ENCODE measurements at places on chromosomes 11 and 22.

- no peak for DNase-seq
Observed at GRCh38 chr11:18408558-18409291, 3.4 kb upstream of the LDHC start.

DNA sequence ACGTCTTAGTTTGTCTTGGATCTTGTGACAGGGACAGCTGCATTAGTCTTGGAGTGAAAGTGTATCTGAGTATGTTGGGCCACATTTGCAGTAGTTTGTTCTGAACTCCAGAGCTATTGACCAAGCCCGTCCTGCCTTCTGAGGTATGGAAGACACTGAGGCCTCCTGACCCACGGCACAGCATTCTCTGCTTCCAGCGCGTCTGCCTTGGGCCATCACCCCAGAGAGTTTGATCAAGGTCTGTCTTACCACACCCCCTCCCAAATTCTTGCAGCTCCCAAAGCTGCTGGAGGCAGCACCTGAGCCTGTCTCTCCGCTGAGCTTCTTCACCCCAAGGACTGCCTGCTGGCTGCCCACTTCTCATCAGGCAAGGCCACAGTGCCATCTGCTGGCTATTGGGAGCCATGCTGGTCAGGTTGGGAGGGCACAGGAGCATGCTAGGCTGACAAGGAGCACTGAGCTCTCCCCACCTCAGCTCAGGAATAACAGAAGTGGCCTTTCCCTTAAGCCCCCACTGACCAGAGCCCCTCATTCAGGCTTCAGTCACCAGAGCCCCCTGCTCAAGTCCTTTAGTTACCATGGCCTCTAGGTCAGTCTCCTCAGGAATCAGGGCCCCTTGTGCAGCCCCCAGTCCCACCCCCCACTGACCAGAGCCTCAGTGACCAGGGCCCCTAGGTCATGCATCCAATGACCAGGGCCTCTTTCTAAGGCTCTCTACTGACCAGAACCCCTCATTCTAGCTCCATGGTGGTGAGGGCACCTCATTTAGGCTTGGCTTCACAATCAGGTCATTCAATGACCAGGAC, 27.2 kb upstream of the SMPD1 start:
- peak; percentile 79 for DNase-seq

DNA sequence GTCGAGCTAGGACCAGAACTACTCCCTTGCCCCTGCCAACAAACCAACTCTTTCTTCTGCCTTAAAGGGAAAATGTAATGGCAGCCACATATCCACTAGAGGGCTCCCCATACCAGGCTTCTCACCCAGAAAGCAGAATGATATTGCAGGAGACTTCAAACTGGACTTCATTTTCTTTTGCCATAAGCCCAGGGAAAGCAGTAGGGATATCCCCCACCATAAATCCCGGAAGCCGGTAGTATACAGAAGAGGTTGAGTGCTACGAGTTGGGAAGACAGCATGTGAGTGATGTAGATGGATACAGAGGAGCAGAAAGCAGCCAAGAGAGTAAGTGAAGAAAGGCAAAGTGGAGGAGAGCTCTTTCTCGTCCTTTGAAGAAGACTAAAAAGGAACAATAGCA, 12.1 kb downstream of the PLAAT5 start:
- DNase-seq: peak; percentile 93

DNA sequence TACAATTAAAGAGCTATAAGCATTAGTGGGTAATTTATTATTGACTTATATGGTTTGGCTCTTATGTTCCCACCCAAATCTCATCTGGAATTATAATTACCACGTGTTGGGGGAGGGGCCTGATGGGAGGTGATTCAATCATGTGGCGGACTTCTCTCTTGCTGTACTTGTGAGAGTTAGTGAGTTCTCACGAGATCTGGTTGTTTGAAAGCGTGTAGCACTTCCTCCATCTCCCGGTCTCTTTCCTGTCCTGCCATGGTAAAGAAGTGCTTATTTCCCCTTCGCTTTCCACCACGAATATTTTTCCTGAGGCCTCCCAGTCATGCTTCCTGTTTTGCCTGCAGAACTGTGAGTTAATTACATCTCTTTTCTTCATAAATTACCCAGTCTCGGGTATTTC, 28.1 kb upstream of the CHORDC1 start:
- DNase-seq: no peak

GRCh38 chr22:39129746-39130145, 22.7 kb downstream of the CBX7 start:
- DNase-seq: no peak

- DNase-seq: no peak
Observed at GRCh38 chr11:32792111-32792947, 2.1 kb downstream of the CCDC73 start.

DNA sequence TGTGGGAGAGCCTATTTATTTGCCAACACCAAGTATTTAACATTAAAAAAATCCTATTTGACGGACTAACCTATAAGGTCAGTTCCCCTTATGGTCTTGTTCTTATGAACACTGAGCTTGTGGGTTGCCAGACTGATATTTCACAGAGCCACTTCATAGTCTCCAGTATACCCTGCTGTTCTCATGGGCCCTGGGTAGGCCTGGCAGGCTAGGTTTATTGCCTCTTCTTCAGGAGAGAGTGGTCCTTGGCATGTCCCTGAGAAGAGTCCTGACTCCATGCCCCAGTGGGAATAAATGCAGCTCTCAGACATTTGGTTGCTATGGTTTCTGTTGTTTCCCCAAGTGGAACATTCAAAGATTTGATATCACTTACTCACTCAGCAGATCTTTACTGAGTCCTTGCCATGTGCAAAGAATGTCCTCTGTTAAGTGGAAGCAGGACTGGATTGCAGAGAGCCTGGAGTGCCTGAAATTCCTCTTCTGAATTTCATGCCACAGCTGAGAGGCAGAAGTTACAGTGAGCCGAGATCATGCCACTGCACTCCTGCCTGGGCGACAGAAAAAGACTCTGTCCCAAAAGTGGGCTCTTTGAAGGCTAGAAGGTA, 15.7 kb downstream of the SLC5A1 start:
- no peak for DNase-seq

DNA sequence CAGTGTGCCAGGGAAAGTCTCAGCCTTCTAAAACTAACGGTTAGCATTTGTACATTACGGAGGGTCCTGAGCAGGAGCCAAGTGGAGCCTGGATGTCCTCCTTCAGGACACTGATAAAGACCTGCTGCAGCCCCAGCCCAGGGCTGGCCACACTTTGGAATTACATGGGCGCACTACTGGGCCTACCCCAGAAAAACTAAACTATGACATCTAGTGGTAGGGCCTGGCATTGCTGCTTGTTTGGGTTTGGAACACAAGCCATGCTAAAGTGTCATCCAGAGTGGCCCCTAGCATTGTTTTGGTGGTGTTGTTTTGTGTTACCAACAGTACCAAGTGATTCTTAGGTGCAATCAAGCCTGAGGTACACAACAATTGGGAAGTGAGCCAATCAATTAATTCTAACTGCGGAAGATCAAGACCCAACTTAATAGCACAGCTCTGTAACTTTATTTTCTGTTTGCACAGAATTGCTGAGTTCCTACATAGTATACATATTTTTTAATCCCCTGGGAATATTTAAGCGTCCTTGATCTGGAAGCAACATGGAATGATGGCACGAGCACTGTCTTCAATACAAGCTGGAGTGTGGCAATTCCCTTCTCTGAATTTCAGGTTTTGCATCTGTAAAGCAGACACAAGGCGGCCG, 340.7 kb downstream of the LARGE1 start:
- peak; percentile 56 for DNase-seq

- no peak for DNase-seq
Observed at GRCh38 chr22:24072361-24072760, 61.3 kb downstream of the CABIN1 start.
